ENCODE measurements at places on chromosomes 2 and 18. TPM values are rescaled to one million over a fixed set of nuclear protein-coding genes. Genes with fewer than 3 reads are reported as not detected.

Gene CIDEA
- not detected for total RNA-seq

- peaks cover 65% of the 10 kb centered on the region for H3K4me1 ChIP-seq
- H3K4me3 ChIP-seq, result no peak overlapping the region
- no peak overlapping the region for H3K27ac ChIP-seq
- DNase-seq, result no peak
Measured at GRCh38 chr2:101827246-101827645, 129.7 kb downstream of the MAP4K4 start.

- no peak overlapping the region for H3K4me3 ChIP-seq
- no peaks in the 10 kb centered on the region for H3K27me3 ChIP-seq
- H3K27ac ChIP-seq, result no peak overlapping the region
Measured at GRCh38 chr18:23719634-23720201, 30.5 kb downstream of the LAMA3 start.

GRCh38 chr2:126317790-126318431 lies 338.0 kb upstream of the GYPC start:
- peaks cover 2% of the 10 kb centered on the region for H3K27me3 ChIP-seq
- no peak for DNase-seq
- H3K4me3 ChIP-seq, result no peak overlapping the region

DNA sequence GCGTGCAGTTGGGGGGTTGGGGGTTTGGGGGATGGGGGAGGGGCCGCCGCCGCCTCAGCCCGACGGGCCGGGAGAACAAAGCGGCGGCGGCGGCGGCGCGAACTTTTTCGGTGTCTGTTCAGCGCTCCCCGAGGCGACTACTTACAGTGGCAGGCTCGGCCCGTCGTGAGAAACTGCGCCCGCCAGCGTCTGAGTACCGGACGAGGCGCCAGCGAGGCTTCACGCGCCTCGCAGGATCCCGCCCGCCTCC lies 172 bp downstream of the PRKD3 start:
- peaks cover 20% of the 10 kb centered on the region for H3K4me1 ChIP-seq
- no peak overlapping the region for H3K4me3 ChIP-seq
- H3K36me3 ChIP-seq, result no peaks in the 10 kb centered on the region
- DNase-seq, result peak; percentile 85

DNA sequence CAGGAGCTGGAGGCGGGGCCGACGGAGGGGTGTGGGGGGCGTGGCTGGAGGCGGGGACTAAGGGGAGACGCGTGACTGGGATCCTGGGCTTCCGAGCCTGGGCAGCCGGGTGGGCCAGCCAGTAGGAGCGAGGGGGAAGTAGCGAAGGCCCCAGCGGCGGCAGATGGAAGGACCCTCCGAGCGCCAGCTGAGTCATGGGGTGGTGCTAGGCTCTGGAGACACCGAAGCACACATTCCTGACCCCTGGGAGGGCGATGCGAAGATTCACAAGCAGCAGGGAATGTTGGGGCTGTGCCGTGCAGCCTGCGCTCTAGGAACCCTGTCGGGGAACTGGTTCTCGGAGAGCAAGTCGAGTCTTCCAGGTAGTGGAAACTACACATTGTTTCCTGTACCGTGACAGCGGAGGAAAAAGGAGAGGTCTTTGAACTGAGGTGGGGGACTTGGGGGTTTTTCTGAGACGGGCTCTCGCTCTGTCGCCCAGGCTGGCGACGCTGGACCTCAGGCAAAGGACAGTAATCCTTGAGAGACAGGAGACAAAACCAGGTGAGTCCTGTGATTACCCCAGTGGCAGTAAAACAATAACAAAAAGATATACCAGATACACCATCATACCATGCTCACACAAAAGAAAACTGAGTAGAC lies 650 bp upstream of the AFG3L2 start:
- peaks cover 12% of the 10 kb centered on the region for H3K4me1 ChIP-seq
- peak overlapping the region; percentile 99 for H3K4me3 ChIP-seq
- no peak for DNase-seq
- H3K27ac ChIP-seq, result peak overlapping the region; percentile 99
- H3K27me3 ChIP-seq, result peaks cover 10% of the 10 kb centered on the region

- no peak overlapping the region for H3K27ac ChIP-seq
- no peak for DNase-seq
- H3K4me1 ChIP-seq, result no peaks in the 10 kb centered on the region
- no peaks in the 10 kb centered on the region for H3K27me3 ChIP-seq
- H3K36me3 ChIP-seq, result peaks cover 6% of the 10 kb centered on the region
Measured at GRCh38 chr2:1353543-1353942, 59.7 kb upstream of the TPO start.

Gene DPY30
- 67.5 TPM for total RNA-seq

Gene RGPD5
- 88.5 TPM for total RNA-seq
